T-helper 2 cell (primary cell): ENCODE measurements at places on chromosomes 4 and X.

DNA sequence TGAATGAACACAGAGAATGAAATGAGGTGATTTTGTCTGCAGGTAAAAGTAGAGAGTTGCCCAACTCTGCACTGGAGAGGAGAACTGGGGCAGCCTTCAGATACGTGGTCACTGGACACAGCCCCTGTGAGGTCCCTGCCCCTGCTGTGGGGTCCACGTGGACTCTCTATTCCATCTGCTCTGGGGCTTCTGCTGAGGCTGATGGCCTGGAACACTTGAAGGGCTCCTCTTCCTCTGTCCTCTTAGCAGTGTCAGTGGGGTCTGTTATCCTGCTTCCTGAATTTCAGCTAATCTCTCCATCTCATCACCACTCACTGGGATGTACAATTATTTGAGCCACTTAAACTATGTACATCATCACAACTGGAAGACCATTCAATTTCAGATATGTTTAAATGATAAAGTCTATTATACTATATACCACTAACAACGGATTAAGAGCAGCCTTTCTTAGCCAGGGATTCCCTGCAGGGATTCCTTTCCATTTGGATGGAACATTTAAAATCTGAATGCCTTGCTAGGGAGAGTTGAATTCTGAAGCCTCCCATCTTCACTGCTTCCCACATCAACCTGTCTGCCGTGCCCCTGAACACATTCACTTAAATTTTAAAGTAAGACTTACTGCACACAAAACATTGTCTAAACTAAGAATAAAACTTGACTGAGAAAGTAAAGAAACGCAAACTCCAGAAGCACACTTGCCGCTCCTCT lies 74.0 kb downstream of the CC2D2A start:
- no peak for DNase-seq

DNA sequence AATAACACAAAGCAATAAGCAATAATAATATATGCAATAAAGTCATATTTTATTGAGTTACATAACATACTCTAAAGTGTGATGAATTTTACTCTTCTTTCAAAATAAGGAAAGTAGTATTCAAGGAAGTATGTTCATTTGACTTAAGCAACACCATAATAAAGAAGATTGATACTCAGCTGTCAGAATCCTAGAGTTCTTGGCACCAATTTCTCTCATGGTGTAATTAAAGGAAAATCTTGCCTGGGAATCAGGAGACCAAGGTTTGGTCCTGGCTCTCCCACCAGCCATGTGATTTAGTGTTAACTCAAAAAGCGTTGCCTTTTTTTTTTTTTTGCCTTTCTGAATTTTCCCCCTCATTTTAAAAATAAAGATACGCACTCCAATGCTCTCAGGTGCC lies 17.1 kb downstream of the MYOZ2 start:
- no peak for DNase-seq

DNA sequence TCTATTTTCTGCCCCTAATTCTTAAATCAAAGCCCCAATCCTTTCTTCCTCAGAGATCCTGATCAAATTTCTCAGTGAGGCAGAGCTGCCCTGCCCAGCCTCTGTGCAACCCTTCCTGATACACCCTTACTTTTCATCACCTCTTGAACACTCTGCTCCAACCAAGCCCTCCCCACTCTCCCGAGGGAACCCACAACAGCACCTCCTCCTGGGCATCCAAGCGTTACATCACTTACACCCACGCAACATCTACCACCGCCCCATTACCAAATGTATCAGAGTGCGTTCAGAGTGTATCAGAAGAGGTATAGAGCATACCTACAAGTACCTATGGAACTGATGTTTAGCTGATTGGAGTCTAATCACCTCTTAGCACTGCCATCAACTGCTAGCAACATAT lies 186.5 kb downstream of the RAP1GDS1 start:
- no peak for DNase-seq

DNA sequence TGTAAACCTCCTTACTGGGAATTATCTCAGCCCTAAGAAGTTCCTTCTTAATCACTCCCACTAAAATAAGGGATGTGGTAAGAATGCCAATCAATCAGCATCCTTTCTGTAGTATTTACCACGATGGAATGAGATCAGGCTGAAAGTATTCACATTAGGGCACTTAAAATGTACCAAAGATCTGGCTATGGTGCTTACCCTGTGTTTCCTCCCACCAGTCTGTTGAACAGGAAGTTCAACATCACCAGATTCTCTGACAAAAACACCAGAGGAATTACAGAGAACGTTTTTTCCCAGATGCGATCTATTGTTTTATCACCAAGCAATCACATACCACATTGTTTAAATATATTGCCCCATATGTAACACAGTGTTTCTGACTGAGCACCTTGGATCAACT lies 2.1 kb upstream of the CLCN3 start:
- DNase-seq, result no peak

DNA sequence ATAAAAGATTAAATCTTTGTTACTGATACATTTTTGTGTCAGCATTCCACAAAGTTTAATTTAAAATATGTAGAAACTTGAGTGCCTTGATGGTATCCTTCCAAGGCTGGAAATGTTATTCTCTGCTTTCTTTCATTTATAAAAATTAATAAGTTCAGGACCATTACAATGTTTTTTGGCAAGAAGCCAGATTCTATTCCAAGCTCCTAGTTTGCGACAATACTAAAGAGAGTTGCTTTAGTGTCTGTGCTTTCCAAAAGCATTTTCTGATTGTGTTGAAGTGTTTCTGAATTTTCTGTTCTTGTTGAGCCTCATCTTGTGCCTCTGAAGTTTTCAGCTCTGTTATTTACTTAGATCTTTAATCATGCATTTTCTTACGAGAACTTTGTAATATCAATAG lies 516.2 kb downstream of the KCTD8 start:
- no peak for DNase-seq

DNA sequence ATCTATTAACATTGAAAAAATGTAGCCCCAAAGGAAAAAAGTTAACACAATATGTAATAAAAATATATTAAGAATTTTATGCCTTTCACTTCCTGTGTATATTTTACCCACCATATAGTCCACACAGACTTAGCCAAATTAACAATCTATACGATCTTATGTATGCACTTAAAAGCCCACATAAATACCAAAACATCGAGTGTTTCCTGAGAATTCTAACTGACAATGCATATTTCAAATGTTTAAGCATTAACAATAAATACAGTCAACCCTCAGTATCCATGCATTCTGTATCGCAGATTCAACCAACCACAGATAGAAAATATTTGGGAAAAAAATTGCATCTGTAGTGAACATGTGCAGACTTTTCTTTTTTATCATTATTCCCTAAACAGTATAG lies 226.8 kb downstream of the COL25A1 start:
- DNase-seq, result no peak

DNA sequence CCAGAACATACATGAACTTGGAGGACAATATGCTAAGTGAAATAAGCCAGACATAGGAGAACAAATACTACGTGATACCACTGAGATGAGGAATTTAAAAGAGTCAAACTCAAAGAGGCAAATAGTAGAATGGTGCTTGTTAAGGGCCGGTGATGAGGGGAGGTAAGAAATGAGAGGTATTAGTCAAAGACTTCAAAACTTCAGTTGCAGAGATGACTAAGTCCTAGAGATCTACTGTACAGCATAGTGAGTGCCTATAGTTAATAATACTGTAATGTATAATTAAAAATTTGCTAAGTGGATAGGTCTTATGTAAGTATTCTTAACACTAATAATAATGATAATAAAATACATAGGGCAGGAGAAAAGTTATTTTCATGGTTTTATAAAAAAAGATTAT lies 126.9 kb upstream of the VEGFC start:
- DNase-seq, result no peak

- DNase-seq, result no peak
Measured at GRCh38 chr4:80010316-80010715, 62.7 kb downstream of the ANTXR2 start.

GRCh38 chrX:12210196-12210815 lies 72.0 kb downstream of the FRMPD4 start:
- no peak for DNase-seq

DNA sequence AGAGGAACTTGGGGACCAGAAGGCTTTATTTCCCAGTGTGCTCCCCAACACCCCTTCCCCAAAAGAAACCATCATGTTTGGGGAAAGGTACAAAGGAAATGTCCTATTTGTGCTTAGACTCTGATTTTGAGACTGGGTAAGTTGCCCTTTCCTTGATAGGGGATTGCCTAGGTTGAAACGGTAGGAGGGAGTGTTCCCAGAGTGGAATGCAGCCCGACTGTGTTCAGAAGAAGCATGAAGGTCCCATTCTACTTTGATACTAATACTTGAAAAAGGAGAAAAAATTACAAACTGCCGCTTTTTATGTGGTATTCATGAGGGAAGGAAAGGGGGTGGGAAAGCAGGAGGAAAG lies 32.4 kb upstream of the TMEM131L start:
- no peak for DNase-seq

DNA sequence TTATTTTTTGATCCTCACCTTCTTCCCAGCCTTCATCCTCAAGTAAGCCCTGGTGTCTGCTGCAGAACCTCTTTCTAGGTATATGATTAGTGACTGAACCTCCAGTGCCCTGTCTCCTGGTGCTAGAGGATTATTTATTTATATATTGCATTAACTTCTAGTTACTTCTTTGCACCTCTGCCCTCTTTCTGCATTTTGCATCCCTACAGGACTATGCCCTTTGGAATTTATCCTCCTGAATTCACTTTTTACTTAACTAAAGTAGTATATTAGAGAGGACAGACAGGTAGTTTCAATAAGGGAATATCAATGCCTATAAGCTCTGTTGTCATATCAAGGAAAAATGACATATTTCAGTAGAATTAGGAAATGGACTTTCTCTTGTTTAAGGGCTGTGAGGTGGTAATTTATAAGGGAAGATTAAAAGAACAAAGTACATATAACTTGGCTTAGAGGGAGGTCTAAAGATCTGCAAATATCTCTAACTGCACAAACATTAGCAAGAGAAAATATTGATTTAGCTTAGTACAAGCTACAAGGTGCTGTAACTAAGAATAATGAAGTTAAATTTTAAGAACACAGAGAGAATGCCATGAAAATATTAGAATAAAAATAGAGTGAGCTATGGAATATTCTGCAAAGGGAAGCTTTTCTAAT lies 181.7 kb downstream of the TEX13A start:
- no peak for DNase-seq

DNA sequence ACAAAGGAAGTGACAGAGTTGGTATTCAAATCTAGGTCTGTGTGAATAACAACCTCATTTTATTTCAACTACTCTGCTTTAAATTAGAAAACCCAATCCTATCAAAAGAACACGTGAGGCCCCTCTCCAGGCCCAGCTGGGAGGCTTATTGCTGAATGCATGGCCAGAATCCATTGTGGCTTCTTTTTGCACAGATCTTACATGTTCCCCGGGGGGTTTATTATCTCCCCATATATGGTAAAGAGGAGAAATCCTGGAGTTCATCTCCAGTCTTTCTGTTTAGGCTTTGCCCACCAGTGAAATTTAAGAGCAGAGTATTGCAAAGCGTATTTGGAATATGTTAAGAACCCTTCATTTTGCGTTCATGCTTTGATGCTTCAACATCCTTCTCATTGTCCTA lies 655.6 kb downstream of the IL1RAPL1 start:
- DNase-seq, result no peak

DNA sequence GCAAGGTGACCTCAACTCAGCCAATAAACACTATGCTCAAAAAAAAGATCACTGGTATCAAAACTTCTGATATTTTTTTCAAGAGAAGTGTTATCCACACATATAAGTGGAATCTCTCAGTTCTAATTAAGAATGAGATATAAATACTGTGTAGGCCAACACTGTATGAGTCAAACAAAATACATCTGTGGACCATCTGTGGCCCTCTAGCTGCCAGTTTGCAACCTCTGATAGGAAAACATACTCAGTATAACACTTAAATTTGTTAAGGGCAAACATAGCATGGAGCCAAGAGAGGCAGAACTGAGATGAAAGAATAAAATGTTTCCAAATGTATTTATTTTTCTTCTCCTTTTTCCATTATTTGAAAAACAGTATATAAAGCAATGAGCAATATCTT lies 377.3 kb downstream of the ARAP2 start:
- DNase-seq, result no peak

DNA sequence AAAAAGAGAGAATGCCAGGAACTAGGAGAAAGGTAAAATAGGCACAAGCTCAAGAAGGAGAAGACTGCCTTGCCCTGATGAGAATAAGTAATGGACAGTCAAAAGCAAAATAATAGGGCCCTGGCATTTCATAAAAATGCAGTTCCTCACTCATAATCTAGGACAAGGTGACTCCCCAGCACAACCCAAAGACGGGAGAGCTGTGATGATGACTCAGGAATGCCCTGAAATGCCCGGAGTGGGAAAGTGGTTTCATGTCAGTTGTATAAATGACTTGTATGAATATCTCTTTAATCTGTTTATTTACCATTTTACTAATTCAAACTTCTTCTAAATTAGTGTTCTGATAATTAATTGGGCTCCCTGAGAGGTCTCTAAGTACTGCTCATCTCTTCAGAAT lies 28.8 kb upstream of the SETD7 start:
- DNase-seq, result no peak

GRCh38 chrX:150486011-150486410 lies 82.4 kb upstream of the MTM1 start:
- DNase-seq, result peak; percentile 68

GRCh38 chr4:134708026-134708425 lies 506.4 kb upstream of the PABPC4L start:
- DNase-seq, result no peak

GRCh38 chr4:81506731-81507130 lies 35.0 kb upstream of the RASGEF1B start:
- no peak for DNase-seq

GRCh38 chr4:32879913-32880312 lies 2159.7 kb downstream of the PCDH7 start:
- DNase-seq, result no peak

DNA sequence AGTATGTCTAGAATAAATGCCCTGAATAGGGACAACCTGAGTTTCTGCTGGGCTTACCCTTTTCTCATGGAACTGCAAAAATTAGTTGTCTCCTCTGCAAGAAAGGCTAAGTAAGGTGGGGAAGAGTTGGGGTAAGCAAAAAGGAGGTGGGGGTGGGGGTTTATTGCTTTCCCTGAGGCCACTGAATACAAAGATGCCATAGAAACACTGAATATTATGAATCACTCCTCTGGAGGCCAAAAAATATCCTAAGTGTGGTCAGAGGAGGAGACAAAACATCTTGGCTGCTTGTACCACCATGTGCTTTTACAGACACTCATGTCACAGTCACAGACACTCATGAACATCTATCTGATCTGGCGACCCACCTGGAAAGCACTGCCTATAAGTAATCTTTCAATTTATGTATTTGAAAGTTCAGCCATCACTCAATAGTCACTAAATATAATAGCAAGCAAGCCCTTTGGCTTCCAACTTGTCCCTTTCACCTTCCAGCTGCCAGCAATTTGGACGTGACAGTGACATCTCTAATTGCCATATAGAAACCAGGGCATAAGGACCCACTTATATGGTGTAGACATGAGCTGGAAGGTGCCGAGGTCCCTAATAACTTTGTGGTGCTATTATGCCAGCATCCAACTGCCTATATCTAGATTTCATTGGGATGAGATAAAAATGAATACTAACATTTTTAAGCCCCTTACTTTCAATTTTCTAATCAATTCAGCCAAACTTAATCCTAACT lies 122.7 kb upstream of the CBR4 start:
- no peak for DNase-seq
